Activated naive CD4-positive, alpha-beta T cell treated with Interleukin-2 at 50 U/mL for 16 hours (primary cell): ENCODE measurements at places on chromosomes 2 and 18.
A peak's percentile ranks its signal among the peaks of the same experiment; 100 is the strongest.

DNA sequence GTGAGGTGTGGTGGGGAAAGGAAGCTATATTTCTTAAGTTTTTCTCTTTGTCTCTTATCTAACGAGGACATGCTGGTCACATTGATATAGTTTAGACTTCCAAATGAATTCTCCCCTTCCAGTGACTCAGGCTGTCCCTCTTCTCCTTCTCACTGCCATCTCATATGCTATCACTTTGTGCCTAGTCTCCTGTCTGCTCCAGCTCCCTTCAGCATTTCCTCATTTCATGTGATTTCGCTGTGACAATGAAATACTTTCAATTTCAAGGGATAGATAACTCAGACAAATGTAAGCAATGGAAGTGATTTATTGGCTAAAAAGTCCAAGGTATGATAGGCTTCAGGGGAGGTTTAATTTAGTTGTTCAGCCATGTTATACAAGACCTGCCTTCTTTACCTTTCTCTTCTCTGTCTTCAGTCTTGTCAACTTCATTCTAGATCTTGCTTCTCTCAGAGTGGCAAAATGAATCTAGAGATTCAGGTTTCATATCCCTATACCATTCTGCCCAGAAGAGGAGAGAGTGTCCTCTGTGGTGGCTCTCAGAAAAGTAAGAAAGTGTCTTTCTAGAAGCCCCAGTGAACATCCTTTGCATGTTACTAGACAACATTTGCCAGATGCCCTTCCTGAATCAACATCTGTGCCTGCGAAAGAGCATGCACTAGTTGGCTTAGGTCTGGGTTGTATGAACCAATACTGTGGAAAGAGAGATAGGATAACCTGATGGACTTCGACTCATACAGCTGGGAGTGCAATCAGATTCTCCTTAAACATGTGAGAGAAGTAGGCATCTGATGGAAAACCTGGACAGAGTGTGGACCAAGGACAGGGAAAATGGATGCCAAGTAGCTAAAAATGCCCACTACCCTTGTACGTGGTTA is 29.9 kb upstream of the GPR155 start:
- no peak for DNase-seq

GRCh38 chr2:150480241-150480640 is 7.2 kb downstream of the RND3 start:
- DNase-seq, result no peak

DNA sequence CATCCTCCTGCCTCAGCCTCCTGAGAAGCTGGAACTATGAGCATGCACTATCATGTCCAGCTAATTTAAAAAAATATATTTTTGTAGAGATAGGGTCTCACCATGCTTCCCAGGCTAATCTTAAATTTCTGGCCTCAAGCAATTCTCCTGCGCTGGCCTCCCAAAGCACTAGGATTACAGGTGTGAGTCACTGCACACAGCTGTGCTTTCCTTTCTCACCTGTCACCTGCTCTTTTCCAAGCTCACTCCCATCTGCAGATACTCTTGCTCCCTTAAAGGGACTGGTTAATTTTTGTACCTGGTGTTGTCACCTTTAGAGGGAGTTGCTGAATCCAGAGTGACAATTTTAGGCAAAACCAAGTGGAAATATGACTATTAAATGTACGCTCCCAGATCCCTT is 178.2 kb downstream of the LOXHD1 start:
- DNase-seq, result no peak

DNA sequence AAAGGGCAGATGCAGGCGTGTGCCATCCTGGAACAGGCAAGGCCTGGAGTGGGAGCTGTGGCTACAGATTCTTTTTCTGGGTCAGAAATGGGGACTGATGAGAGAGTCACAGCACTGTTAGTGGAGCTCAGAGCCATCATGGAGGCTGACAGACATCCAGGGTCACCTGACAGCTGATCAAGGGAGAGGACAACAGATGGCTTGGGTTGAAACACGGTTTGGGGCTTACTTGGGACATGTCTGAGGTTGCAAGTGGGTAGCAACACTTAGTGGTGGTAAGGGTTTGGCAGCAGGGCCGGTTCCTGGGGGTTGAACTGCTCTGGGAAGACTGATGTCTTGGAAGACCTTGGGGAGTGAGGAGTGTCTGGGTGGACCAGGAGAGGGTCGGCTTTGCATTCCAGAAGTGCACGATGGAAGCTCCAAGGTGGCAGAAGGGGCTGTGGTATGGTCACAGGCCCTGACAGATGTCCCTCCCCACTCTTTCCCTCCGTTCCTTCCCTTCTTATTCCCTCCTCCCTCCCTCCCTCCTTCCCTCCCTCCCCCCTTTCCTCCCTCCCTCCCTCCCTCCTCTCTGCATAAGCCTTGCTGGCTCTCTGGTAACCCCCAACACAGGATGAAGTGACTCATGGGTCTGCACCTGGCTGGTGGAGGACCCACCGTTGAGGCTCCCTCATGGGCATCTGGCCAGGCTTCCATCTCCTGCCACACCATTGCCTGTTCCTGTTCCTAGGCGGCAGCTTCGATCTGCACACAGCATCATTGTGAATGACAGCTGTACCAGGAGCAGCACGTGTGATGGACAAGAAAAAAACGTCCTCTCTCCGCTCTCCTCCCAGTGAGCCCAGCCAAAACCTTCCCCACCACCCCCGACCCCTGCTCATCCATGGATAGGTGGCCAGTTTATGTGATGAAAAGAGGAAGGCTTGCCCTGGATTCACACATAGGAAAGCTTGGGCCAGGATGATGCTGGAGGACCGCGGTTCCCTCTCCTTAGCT is 63.8 kb upstream of the RPL31 start:
- DNase-seq, result no peak

- DNase-seq, result no peak
Measured at GRCh38 chr18:75884728-75885127, 457.2 kb upstream of the SMIM21 start.

DNA sequence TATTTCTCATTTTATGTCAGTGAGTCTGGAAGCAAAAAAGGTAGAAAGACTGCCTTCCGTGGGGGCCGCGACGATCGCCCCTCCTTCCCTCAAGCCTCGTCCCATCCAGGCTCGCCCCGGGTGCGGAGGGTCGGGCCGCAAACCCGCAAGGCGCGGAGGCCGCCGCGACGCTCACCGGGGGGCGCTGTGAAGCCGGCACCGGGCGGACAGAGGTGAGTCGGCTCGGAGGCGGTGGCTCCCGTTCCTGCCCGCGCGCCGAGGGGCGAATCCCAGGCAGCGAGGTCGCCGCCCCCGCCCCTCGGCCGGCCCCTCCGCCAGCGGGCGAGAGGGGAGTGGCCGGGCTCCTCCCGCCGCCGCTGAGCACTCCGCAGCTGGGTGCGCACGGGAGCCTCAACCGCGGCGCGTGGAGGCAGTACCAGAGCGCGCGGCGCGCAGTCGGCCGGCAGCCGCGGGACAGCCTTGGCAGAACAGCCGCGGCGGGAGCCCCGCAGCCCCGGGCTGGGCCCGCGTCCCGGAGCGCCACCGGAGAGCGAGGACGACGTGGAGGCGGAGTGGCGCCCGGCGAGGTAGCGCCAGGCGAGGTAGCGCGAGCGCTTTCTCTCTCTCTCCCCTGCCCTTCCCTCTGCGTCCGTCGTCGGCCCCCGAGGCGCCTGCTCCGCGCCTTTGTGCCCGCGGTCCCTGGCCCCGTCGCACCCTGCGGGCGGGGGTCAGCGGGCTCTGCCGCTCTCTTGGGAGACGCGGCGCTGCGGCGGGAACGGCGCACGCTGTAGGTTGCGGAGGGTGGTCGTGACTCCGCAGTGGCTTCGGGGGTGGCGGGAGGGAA is at the start of gene MYO1B:
Gene MYO1B (plus strand): TSS at position 359 of the 823 bp plus-strand sequence. CDS start 31,492 bp downstream, outside the sequence.
- DNase-seq, result peak; percentile 58

GRCh38 chr18:35754464-35754863 is 172.9 kb downstream of the GALNT1 start:
- DNase-seq, result no peak

GRCh38 chr2:11421863-11422490 is 44.0 kb downstream of the E2F6 start:
- no peak for DNase-seq

DNA sequence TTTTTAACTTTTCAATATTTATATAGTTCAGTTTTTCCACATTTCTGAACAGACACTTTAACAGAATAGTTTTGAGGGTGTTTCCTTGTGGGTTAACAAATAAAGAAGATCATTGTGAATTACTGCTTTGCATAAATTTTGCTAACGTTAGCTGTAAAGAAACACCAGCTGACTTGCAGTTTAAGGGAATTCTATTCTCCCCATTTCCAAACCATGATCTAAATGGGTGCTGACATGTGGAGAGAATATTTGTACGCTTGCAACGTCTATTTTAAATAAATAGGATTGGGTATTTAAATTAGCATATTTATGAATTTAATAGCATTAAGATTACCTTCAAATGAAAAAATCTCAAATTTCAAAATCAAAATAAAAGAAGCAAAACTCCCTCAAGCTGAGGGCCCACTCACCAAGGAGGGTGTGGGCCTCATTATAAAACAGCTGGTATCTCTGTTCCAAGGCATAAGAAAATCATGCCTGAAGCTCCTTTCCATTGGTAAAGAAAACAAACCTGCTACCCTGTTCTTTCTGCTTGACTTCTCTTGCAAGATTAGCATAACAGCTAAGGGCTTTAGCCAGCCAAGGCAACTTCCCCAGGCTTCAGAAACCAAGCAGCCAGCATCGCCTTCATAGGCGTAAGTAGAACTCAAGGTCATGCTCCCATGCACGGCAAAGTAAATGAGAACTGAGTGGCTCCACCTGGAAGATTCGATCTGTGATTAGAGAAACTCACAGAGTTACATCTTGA is 3.2 kb downstream of the MRO start:
- no peak for DNase-seq

GRCh38 chr2:67130531-67131256 is 266.4 kb upstream of the ETAA1 start:
- DNase-seq, result no peak

DNA sequence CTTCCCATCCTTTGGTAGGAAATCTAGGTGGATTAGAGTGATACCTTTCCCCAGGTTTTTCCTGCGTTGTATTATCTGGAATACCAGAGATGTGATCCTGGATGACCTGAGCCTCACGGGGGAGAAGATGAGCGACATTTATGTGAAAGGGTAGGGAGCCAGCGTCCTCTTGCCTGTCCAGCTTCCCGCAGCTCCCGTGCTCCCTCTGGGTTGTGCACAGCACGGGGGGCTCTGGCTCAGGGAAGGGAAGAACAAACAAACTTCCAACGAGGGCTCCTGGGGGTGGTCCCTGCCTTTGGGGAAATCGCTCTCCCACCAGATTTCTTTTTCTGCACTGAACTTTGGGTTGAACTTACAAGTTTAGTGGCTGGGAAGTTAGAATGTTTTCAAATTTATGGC is 215.7 kb downstream of the DYSF start:
- no peak for DNase-seq

GRCh38 chr2:224546926-224547325 is 38.2 kb downstream of the CUL3 start:
- DNase-seq, result no peak

- DNase-seq, result no peak
Measured at GRCh38 chr2:145503511-145503910, 983.6 kb upstream of the ZEB2 start.

GRCh38 chr2:231343006-231343710 is 52.4 kb upstream of the B3GNT7 start:
- no peak for DNase-seq

DNA sequence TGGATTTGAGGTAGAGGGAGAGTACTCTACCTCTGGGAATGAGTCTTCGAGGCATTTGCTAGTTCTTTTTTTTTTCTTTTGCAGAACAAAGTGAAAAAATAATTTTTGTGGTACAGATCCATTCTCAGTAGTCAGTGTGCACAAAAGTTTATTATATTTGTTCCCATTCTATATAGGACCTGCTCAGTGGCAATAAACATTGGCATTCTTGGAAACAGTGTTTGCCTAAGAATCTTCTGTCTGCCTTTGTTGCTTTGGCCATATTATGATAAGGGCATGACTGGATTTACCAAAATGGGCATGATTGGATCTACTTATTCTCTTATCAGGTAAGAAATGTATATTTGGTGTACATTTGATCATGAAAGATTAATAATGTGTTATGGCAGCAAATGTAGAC is 583.3 kb downstream of the PLCL1 start:
- no peak for DNase-seq

- DNase-seq, result no peak
Measured at GRCh38 chr2:207876842-207877535, 107.3 kb upstream of the FZD5 start.

- no peak for DNase-seq
Measured at GRCh38 chr2:104462731-104463130, 391.2 kb upstream of the POU3F3 start.

- no peak for DNase-seq
Measured at GRCh38 chr2:120579916-120580685, 155.6 kb upstream of the GLI2 start.

GRCh38 chr18:54852780-54853675 is 24.8 kb downstream of the RAB27B start:
- no peak for DNase-seq

DNA sequence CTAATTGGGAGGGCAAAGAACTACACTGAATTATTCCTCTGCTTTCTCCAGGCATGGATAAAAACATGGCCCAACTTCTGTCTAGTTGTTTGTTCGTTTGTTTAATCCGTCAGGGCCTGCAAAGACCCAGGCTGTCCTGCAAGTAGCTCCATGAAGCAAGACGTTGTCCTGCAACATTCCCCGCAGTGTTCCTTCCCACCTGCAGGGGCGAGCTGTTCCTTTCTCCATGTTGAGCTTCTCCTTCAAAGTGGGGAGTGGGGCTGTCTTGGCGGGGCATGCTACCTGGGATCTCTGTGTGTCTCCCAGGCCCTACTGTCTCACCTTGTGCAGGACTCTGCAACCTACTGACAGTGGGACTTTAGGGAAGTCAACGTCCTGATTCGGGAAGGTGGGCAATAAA is 264.0 kb upstream of the SMIM21 start:
- DNase-seq, result no peak

DNA sequence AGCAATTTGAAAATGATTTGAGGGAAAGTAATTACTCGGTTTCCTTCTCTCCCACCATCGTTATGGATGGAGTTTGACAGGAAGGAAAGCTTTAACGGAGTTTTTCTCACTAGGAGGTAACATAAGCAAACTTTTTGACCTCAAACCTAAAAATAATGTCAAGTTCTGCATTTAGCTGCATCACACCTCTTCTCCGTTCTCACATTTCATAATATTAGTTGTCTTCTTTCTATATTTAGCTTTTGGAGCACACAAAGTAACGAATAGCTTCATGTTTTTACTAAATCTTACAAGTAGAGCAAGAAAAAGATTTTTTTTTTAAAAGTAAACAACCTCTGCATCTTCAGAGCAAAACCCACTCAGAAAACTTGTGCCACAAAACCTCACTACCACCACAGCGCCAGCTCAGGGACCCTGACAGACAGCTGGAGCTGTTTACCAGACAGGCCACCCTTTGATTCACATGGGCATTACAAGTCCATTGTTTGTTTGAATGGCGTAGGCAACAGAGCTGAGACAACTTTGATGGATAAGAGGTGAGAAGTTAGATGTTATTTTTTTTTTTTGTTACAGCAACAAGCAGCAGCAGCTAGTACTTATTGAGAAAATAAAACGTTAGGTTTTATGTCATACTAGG is 21.9 kb upstream of the ICOS start:
- DNase-seq, result peak; percentile 13
